Lower lobe of right lung (tissue), 2 donors: ENCODE measurements at places on chromosomes 5 and 9. TPM values are rescaled to one million over a fixed set of nuclear protein-coding genes. Genes with fewer than 3 reads are reported as not detected.

GRCh38 chr5:58849921-58850667, 267.2 kb downstream of the RAB3C start:
- H3K4me3 ChIP-seq = no peak overlapping the region

GRCh38 chr5:58828258-58828657, 245.4 kb downstream of the RAB3C start:
- H3K36me3 ChIP-seq = no peaks in the 10 kb centered on the region
- no peaks in the 10 kb centered on the region for H3K4me1 ChIP-seq
- H3K4me3 ChIP-seq = no peak overlapping the region
- DNase-seq = no peak

- DNase-seq = peak; percentile 67
- H3K36me3 ChIP-seq = no peaks in the 10 kb centered on the region
- H3K27ac ChIP-seq = no peak overlapping the region
- H3K27me3 ChIP-seq = no peaks in the 10 kb centered on the region
- H3K4me3 ChIP-seq = no peak overlapping the region
Observed at GRCh38 chr5:79857714-79858409, 133.2 kb downstream of the MTX3 start.

DNA sequence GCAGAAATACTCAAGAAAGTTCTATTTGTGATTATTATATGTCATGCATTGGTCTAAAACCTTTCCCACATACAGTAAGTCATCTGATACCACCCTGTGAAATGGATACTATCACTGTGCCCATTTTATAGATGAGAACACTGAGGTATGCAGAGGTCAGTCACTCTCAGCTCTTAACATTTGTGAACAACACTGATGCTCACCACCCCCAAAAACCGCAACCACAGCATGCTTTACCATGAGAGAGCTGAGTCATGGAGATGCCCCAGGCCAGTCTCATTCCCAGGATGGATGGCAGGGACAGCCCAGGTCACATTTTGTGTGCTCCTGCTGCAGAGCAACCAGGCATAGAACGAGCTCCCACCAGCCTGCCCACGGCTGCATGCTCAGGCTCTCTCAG, 53.5 kb upstream of the IRX1 start:
- no peak for DNase-seq
- no peaks in the 10 kb centered on the region for H3K4me1 ChIP-seq
- no peaks in the 10 kb centered on the region for H3K36me3 ChIP-seq
- no peak overlapping the region for H3K27ac ChIP-seq
- H3K4me3 ChIP-seq = no peak overlapping the region
- no peaks in the 10 kb centered on the region for H3K27me3 ChIP-seq

- H3K27me3 ChIP-seq = peaks cover 50% of the 10 kb centered on the region
- H3K27ac ChIP-seq = no peak overlapping the region
- no peak overlapping the region for H3K4me3 ChIP-seq
- DNase-seq = no peak
Observed at GRCh38 chr9:136147890-136148714, 29.4 kb upstream of the TMEM250 start.

- no peaks in the 10 kb centered on the region for H3K4me1 ChIP-seq
- no peak overlapping the region for H3K27ac ChIP-seq
- H3K4me3 ChIP-seq = no peak overlapping the region
- no peak for DNase-seq
- H3K27me3 ChIP-seq = no peaks in the 10 kb centered on the region
- no peaks in the 10 kb centered on the region for H3K36me3 ChIP-seq
Observed at GRCh38 chr5:137231540-137231939, 267.6 kb downstream of the SPOCK1 start.

GRCh38 chr9:108569624-108570023, 286.2 kb downstream of the ACTL7B start:
- no peaks in the 10 kb centered on the region for H3K27me3 ChIP-seq
- H3K27ac ChIP-seq = no peak overlapping the region

GRCh38 chr5:3329427-3329826, 266.2 kb upstream of the IRX1 start:
- no peak overlapping the region for H3K4me3 ChIP-seq
- H3K27ac ChIP-seq = no peak overlapping the region
- no peaks in the 10 kb centered on the region for H3K36me3 ChIP-seq
- no peaks in the 10 kb centered on the region for H3K4me1 ChIP-seq
- DNase-seq = no peak

DNA sequence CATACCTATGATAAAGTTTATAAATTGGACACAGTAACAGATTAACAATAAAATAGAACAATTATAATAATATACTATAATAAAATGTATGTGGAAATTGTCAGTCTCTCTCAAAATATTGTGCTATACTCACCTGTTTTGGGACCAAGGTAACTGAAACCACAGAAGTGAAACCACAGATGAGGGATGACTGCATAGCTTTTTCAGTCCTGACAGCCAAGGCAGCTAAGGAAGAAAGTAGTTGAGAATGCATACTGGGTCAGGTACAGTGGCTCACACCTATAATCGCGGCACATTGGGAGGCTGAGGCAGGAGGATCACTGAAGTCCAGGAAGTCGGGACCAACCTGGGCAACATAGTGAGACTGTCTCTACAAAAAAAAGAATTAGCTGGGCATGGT, 8.9 kb downstream of the SRP19 start:
- peaks cover 69% of the 10 kb centered on the region for H3K36me3 ChIP-seq
- DNase-seq = no peak
- H3K27me3 ChIP-seq = no peaks in the 10 kb centered on the region
- H3K4me1 ChIP-seq = no peaks in the 10 kb centered on the region
- H3K27ac ChIP-seq = no peak overlapping the region

GRCh38 chr9:117496307-117496706, 81.5 kb upstream of the ASTN2 start:
- no peak overlapping the region for H3K4me3 ChIP-seq
- H3K4me1 ChIP-seq = no peaks in the 10 kb centered on the region
- DNase-seq = no peak
- no peak overlapping the region for H3K27ac ChIP-seq

DNA sequence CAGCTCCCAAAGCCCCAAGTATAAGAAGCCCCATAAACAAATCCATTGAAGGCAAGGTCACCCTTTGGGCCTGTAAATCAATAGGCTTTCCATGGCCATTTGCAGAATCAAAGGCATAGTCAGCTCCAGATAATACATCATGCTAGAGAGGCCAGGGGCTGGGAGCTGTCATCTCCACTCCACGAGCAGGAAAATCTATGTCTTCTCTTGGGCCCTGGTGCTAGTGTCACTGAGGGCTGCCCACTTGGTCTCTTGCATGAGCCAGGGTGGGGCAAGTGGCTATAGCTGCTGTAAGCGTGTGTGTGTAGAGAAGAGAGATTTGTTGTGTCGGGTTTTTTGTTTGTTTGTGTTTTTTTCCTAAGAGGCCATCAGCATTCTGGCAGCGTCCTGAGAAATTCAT, 90.0 kb upstream of the ZNF618 start:
- no peak overlapping the region for H3K4me3 ChIP-seq
- H3K27ac ChIP-seq = no peak overlapping the region
- H3K4me1 ChIP-seq = no peaks in the 10 kb centered on the region
- DNase-seq = no peak

- no peak overlapping the region for H3K4me3 ChIP-seq
- H3K27ac ChIP-seq = no peak overlapping the region
- no peaks in the 10 kb centered on the region for H3K36me3 ChIP-seq
- no peaks in the 10 kb centered on the region for H3K27me3 ChIP-seq
- no peaks in the 10 kb centered on the region for H3K4me1 ChIP-seq
- DNase-seq = no peak
Observed at GRCh38 chr5:36712706-36713105, 106.3 kb downstream of the SLC1A3 start.

DNA sequence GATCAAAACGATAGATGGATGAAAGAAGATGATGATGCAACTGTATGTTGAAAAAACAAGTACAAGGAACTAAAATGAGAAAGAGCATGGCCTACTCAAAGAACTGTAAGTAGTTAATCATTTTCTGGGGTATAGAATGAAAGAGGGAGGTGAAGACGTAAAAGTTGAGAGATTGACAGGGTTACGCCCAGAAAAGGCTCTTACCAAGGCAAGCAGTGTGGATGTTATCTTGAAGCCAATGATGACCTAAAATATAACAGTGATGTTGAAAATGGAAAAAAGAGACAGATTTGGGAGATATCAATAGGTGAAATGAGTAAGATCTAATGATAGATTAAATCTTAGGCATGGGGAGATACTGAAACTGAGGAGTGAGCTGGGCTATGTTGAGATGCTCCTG, 80.4 kb upstream of the GNAQ start:
- H3K4me3 ChIP-seq = no peak overlapping the region
- no peaks in the 10 kb centered on the region for H3K36me3 ChIP-seq
- no peaks in the 10 kb centered on the region for H3K4me1 ChIP-seq

DNA sequence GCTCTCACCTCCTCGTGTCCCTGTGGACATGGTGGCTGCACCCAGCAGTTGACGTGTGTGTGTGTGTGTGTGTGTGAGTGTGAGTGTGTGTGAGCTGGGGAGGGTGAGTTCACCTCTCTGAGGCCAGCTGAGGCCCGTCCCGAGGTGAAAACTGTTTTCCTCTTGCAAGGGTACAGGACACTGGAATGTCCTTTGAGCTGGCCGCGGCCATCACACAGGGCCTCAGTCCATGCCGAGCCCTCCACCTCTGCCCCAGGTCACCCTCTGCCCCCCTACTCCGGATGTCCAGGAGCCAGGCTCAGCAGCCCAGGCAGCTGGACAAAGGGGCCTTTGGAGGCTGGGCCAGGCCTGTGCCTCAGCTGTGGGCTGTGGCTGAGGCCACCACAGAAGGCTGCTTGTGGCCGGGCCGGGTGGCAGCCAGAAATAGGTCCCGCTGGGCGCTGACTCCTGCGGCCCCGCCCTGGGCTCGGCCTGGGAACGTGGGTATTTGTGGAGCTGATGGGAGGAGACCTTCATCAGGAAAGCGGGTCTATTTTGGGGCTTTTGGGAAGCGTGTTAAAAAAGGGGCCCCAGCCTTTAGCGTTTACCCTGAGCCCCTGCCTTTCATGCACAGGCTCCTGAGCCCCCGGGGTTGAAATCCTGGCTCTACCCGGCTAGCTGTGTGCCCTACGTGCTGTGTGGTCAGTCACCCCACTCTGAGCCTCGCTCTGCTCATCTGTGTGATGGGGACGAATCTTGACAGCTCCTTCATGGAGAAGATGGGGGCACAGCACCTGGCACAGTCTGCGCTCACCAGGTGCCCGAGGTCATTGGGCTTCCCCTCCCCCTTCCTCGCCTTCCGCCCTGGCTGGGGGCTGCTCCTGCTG, 75.1 kb upstream of the IER5L start:
- H3K4me3 ChIP-seq = no peak overlapping the region
- peaks cover 2% of the 10 kb centered on the region for H3K4me1 ChIP-seq
- no peaks in the 10 kb centered on the region for H3K36me3 ChIP-seq

- H3K36me3 ChIP-seq = no peaks in the 10 kb centered on the region
- peak overlapping the region; percentile 89 for H3K27ac ChIP-seq
- peaks cover 99% of the 10 kb centered on the region for H3K4me1 ChIP-seq
- no peak overlapping the region for H3K4me3 ChIP-seq
- DNase-seq = no peak
Observed at GRCh38 chr5:132428484-132429462, 59.3 kb downstream of the SLC22A5 start.

- no peaks in the 10 kb centered on the region for H3K4me1 ChIP-seq
- no peak overlapping the region for H3K4me3 ChIP-seq
- H3K27me3 ChIP-seq = no peaks in the 10 kb centered on the region
- H3K27ac ChIP-seq = no peak overlapping the region
- no peak for DNase-seq
- no peaks in the 10 kb centered on the region for H3K36me3 ChIP-seq
Observed at GRCh38 chr9:12163723-12164458, 529.3 kb upstream of the TYRP1 start.

DNA sequence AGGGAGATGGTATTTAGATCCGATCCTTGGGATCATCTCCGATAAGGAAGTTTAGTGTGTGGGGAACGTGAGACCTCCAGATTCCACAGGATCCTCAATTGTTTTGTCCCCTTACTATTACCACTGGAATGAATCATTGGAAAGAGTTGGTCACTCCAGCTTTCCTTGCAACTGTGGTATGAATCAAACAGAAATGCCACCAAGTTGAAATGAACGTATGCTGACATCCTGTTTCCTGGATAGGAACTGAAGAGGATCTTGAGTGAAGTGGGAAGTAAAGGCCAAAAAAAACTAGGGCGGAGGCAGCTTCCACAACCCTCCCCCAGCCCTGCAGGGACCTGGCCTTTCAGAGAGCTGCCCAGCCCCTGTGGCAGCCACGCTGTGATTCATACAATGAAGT, 23.9 kb downstream of the IRX1 start:
- no peaks in the 10 kb centered on the region for H3K27me3 ChIP-seq
- no peak overlapping the region for H3K27ac ChIP-seq
- H3K4me1 ChIP-seq = no peaks in the 10 kb centered on the region
- no peaks in the 10 kb centered on the region for H3K36me3 ChIP-seq

GRCh38 chr9:131630205-131630831, 85.0 kb downstream of the PRRT1B start:
- H3K4me1 ChIP-seq = peaks cover 27% of the 10 kb centered on the region
- no peak overlapping the region for H3K4me3 ChIP-seq
- no peaks in the 10 kb centered on the region for H3K27me3 ChIP-seq
- peaks cover 65% of the 10 kb centered on the region for H3K36me3 ChIP-seq

GRCh38 chr9:129835860-129836223, 584 bp downstream of the USP20 start:
- H3K27me3 ChIP-seq = no peaks in the 10 kb centered on the region
- peaks cover 26% of the 10 kb centered on the region for H3K36me3 ChIP-seq
- H3K4me3 ChIP-seq = peak overlapping the region; percentile 76
- peak overlapping the region; percentile 88 for H3K27ac ChIP-seq

DNA sequence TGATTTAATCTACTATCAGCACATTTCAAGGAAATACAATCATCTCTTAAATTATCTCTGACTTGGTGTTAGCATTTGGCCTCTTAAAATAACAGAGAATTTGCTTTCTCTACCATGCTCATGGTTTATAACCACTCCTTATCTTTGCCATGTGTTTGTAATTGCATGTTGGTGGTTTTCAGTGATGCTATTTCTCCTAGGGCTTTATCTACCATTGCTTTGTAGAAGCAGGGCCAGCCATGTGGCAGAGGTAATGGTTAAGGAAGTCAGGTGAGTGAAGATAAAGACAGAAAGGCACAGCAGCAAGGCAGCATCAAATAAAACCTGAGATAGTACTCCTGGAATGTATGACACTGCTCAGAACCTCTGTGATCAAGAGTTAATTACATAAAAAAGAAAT, 206.2 kb downstream of the FER start:
- no peaks in the 10 kb centered on the region for H3K27me3 ChIP-seq
- DNase-seq = no peak
- no peaks in the 10 kb centered on the region for H3K4me1 ChIP-seq
- H3K27ac ChIP-seq = no peak overlapping the region
- H3K4me3 ChIP-seq = no peak overlapping the region

- no peak for DNase-seq
- H3K27ac ChIP-seq = peak overlapping the region; percentile 39
- peaks cover 25% of the 10 kb centered on the region for H3K27me3 ChIP-seq
- H3K4me3 ChIP-seq = peak overlapping the region; percentile 31
Observed at GRCh38 chr9:116156621-116157314, 3.2 kb downstream of the PAPPA start.

The PCDHB11 gene
- 2.7 TPM for total RNA-seq

The C5 gene
- total RNA-seq = 22.1 TPM

The PCDHGB3 gene
- total RNA-seq = 2.2 TPM

The NTNG2 gene
- total RNA-seq = 5.0 TPM

The F12 gene
- 0.80 TPM for total RNA-seq

The DMRT3 gene
- total RNA-seq = 0.24 TPM

The WDR31 gene
- 4.5 TPM for total RNA-seq

The COL5A1 gene
- 29.0 TPM for total RNA-seq

The EQTN gene
- not detected for total RNA-seq

The RIMOC1 gene
- total RNA-seq = 25.1 TPM

The PCDHGB2 gene
- total RNA-seq = 3.7 TPM

The PCDHB15 gene
- 2.8 TPM for total RNA-seq

The AK8 gene
- 6.1 TPM for total RNA-seq

The PDE6A gene
- total RNA-seq = not detected

The SLC6A19 gene
- not detected for total RNA-seq

The SHB gene
- total RNA-seq = 25.3 TPM

The HSPB3 gene
- not detected for total RNA-seq

The SARDH gene
- total RNA-seq = 3.4 TPM

The QRFP gene
- total RNA-seq = not detected

The CENPK gene
- total RNA-seq = 2.9 TPM

The CTXN3 gene
- not detected for total RNA-seq
